Amniotic stem cell (primary cell): ENCODE measurements at places on chromosomes 3 and 15.
A peak's percentile ranks its signal among the peaks of the same experiment; 100 is the strongest.

GRCh38 chr15:39075311-39075710 is 505.6 kb upstream of the THBS1 start:
- no peak for DNase-seq

- DNase-seq = no peak
Measured at GRCh38 chr3:102682741-102683140, 247.9 kb downstream of the ZPLD1 start.

GRCh38 chr15:41930221-41930866 is 36.5 kb upstream of the SPTBN5 start:
- DNase-seq = peak; percentile 79

DNA sequence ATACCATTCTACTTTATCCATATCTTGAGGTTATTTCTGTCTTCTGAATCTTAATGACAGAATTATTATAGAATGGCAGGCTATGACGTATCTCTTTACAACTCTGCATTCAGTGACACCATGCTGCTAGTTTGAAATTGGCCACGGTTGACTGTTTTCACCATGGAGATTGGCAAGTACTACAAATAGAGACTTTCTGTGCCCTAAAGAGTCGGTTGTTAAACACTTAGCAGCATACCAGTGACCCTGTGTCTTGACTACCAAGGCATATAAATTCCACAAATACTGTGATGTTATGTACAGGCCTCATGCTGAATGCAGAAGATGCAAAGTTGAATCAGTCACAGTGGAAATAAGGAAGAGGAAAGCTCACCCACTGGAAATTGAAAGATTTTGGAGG is 67.0 kb upstream of the CADPS start:
- no peak for DNase-seq

- DNase-seq = no peak
Measured at GRCh38 chr3:30500666-30501399, 105.6 kb upstream of the TGFBR2 start.
